ENCODE measurements at places on chromosomes 3 and 15. TPM values are rescaled to one million over a fixed set of nuclear protein-coding genes. Genes with fewer than 3 reads are reported as not detected.

Gene CNBP
- 461 TPM for total RNA-seq

DNA sequence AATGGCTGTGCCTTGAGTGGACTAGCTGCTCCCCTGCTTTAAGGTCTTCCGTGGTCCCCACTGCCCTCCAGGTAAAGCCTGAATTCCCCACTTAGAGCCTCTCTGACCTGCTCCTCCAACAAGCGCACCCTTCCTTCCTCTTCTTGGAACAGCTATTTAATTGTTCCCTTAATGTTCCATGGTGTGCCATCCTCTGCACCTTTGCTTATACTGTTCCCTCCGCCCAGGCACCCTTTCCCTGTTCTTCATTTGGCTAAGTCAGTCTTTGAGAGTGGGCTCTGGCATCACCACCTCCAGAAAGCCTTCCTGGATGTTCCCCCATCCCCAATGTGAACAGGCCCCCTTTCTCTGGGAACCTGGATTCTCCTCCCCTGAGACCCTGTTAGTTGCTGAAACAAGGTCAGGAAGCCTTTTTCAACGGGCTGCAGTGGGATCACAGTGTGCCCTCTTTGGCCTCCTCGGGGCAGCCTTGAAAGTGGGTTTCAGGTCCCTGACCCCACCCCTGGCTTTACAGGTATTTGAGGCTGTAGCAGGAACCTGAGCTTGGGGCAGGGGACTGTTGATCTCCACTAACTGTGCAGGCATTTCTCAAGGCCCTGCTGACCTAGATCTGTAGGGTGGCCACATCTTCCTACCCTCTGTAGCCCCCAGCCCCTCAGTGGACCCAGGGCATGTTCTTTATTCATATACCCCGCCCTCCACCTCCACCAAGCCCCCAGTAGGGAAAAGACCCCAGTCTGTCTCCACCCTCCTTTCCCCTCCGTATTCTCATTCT, 5.0 kb downstream of the ISLR start:
- no peaks in the 10 kb centered on the region for H3K27me3 ChIP-seq
- no peak overlapping the region for H3K4me3 ChIP-seq
- peak overlapping the region; percentile 97 for H3K27ac ChIP-seq
- peak; percentile 14 for DNase-seq
- no peaks in the 10 kb centered on the region for H3K36me3 ChIP-seq
- peaks cover 54% of the 10 kb centered on the region for H3K4me1 ChIP-seq

DNA sequence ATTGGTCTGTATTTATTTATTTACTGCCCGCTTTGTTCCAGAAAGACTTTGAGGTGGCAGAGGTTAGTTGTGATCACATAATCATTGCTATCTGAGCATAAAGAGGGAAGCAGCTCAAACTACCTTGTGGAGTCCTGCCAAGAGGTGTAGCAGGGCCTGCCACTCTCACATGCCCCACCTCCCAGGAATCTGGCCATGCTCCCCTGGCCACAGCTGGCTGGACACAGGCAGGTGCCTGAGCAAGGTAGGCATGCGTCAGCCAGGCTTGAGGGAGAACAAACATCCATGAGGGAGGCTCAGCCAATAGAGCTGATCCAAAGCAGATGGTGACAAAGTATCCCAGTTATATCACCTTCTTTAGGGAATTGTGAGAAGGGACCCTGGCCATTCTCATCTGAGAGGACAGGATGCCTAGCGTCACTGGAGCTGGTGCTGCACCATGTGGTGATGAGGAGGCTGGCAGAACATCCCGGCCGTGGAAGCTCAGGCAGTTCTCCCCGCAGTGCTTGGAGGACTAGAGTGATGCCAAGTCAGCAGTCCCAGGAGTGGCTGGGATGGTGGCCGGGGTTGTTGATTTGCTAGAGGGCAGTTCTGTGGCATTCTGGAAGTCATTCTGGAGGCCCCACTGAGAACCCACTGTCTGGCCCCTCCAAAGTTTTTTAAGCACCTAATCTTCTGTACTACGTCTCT, 6.8 kb upstream of the POLG start:
- no peak overlapping the region for H3K4me3 ChIP-seq
- DNase-seq = no peak
- H3K27ac ChIP-seq = no peak overlapping the region
- no peaks in the 10 kb centered on the region for H3K36me3 ChIP-seq

Gene ECE2
- total RNA-seq = not detected

DNA sequence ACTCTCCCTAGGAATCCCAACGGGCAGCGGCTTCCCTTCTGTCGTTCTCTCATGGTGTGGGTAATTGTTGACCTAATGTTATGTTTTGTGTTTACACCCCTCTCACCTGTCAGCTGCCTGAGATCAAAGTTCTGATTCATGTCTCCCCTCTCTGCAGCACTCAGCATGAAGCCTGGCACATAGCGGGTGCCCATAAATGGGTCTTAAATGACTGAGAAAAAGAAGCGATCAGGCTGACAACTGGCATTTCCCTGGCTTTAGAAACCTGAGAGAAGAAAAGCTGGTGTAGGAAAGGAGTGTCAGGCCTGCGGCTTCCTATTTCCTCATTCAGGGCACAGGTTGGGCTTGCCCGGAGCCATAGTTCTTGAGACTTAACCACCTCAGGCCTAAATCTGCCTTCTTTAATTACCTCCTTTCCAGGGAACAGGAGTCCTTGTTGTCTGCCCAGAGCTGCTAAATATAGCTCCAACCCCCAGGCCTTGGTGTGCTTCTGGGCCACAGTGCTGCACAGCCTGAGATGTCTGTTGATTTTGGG, 31.8 kb downstream of the LPP start:
- no peaks in the 10 kb centered on the region for H3K27me3 ChIP-seq
- H3K27ac ChIP-seq = peak overlapping the region; percentile 81
- no peaks in the 10 kb centered on the region for H3K4me1 ChIP-seq
- no peak overlapping the region for H3K4me3 ChIP-seq
- H3K36me3 ChIP-seq = no peaks in the 10 kb centered on the region

Gene SLC28A2
- not detected for total RNA-seq

DNA sequence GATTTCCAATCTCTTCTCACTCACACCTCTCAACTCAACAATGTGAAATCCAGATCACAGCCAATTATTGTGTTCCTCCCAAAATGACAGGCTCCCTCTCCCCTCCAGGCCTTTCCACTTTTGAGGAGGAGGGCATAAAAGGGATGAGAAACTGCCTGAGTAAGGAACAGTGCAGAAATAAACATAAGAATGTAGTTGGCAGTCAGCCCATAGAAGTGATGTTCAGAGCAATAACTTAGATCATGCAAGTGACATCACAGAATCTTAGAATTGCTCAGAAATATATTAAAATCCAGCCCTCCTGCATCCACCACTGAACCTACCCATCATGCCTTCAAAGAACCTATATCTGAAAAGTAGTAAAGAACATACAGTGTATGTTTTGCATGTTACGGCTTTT, 299.4 kb upstream of the GADL1 start:
- no peak for DNase-seq
- H3K4me3 ChIP-seq = no peak overlapping the region
- H3K27me3 ChIP-seq = no peaks in the 10 kb centered on the region
- no peaks in the 10 kb centered on the region for H3K36me3 ChIP-seq

Gene AADACL2
- total RNA-seq = 0.21 TPM

GRCh38 chr15:100897221-100898151, 17.9 kb downstream of the ALDH1A3 start:
- no peak for DNase-seq
- H3K4me1 ChIP-seq = peaks cover 7% of the 10 kb centered on the region
- no peaks in the 10 kb centered on the region for H3K36me3 ChIP-seq
- H3K27me3 ChIP-seq = no peaks in the 10 kb centered on the region
- no peak overlapping the region for H3K4me3 ChIP-seq

DNA sequence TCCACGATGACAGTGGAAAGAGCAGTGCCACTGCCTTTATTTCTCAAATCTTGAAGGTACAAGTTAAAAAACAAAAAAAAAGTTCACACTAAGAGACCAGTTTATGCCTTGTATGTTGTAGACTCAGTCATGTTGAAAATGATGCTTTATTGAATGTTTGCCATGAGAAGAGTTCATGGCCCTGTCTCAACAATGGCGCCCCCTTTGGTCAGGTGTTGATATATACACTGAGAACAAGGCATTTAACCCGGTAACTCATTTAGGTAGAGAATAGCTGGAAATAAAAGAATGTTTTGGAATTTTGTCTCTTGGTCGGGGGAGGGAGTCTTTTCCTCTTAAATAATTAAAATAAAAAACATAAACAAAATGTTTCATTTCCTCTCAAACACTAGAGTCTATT, 145.6 kb upstream of the SLC2A2 start:
- no peak for DNase-seq
- H3K27me3 ChIP-seq = no peaks in the 10 kb centered on the region
- H3K4me3 ChIP-seq = no peak overlapping the region
- H3K4me1 ChIP-seq = no peaks in the 10 kb centered on the region
- no peak overlapping the region for H3K27ac ChIP-seq

Gene LRRC49
- total RNA-seq = 48.7 TPM

- no peak overlapping the region for H3K4me3 ChIP-seq
- H3K27ac ChIP-seq = peak overlapping the region; percentile 84
- no peaks in the 10 kb centered on the region for H3K36me3 ChIP-seq
- DNase-seq = no peak
- H3K27me3 ChIP-seq = no peaks in the 10 kb centered on the region
Measured at GRCh38 chr15:41622901-41623300, 37.3 kb upstream of the MGA start.

Gene ACAN
- not detected for total RNA-seq

DNA sequence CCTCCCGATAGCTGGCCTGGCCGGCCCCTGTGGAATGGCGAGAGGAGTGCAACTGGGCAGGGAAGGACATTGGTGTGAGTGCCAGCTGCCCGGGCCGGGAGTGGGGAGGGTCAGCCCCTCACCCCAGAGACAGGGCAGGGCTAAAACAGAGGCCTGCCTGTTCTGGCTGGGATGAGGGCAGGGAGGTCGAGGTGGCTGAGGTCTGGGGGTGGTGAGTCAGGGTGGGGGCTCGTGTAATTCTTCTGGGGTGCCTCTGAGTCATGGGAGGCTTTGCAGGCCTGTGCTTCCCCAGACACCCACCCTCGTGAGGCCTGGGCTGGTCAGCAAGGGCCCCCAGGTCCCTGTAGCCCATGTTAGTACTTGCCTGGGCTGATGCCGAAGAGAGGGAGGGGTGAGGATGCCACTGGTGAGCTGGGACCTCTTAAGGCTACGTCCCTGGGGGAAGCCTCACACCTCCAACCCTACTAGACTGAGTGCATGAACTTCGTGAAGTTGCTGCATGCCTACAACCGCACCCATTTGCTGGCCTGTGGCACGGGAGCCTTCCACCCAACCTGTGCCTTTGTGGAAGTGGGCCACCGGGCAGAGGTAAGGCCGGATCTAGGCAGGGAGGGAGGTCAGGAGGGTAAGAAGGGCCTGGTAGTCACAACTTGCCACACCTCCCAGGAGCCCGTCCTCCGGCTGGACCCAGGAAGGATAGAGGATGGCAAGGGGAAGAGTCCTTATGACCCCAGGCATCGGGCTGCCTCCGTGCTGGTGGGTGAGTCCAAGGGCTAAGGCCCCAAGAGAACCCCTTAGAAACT, 1.7 kb downstream of the SEMA3B start:
- DNase-seq = no peak
- peaks cover 4% of the 10 kb centered on the region for H3K4me1 ChIP-seq
- H3K27ac ChIP-seq = peak overlapping the region; percentile 97
- no peaks in the 10 kb centered on the region for H3K36me3 ChIP-seq
- no peaks in the 10 kb centered on the region for H3K27me3 ChIP-seq
- peak overlapping the region; percentile 33 for H3K4me3 ChIP-seq

DNA sequence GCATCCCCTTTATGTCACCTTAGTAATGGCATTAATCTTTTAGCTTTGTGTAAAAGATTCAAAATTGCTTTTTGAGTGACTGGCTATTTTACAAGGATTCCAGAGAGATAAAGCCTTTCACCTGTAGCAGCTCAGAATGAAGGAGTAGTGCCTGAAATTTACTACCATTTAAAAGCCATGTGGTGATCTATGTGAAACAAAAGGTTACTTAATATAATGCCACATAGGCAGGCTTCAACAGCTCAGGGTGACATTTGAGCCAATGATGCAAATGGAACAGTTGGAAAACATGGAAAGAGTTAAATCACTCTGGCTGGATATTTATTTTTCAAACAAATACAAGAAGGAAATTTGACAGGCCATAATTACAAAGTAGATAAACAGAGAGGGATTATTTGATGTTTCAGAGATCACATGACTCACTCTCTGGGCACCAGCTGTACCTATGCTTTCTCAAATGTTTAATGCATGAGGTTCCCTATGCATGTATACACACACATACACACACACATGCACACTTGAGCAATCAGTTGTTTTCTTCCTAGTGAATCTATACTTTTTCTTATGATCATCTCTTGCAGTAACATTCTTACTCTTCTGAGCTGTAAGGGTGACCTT, 171.5 kb downstream of the ZMAT3 start:
- H3K4me1 ChIP-seq = no peaks in the 10 kb centered on the region
- H3K27me3 ChIP-seq = no peaks in the 10 kb centered on the region
- no peak for DNase-seq

GRCh38 chr15:48059791-48060190, 61.0 kb upstream of the SLC24A5 start:
- H3K4me1 ChIP-seq = no peaks in the 10 kb centered on the region
- H3K27ac ChIP-seq = no peak overlapping the region
- no peaks in the 10 kb centered on the region for H3K36me3 ChIP-seq
- H3K27me3 ChIP-seq = no peaks in the 10 kb centered on the region
- peak; percentile 27 for DNase-seq

- no peak overlapping the region for H3K27ac ChIP-seq
- H3K4me1 ChIP-seq = peaks cover 7% of the 10 kb centered on the region
- no peaks in the 10 kb centered on the region for H3K27me3 ChIP-seq
- DNase-seq = no peak
- no peak overlapping the region for H3K4me3 ChIP-seq
Measured at GRCh38 chr15:101206176-101206591, 45.7 kb downstream of the CHSY1 start.

GRCh38 chr3:171874879-171875278, 31.7 kb downstream of the TMEM212 start:
- H3K4me1 ChIP-seq = peaks cover 3% of the 10 kb centered on the region
- peak overlapping the region; percentile 81 for H3K27ac ChIP-seq
